ENCODE measurements at places on chromosomes 2 and 18.

- peak; percentile 7 for DNase-seq
These were observed 861 bp downstream of the LTBP1 start for GRCh38 chr2:32947484-32948143.

DNA sequence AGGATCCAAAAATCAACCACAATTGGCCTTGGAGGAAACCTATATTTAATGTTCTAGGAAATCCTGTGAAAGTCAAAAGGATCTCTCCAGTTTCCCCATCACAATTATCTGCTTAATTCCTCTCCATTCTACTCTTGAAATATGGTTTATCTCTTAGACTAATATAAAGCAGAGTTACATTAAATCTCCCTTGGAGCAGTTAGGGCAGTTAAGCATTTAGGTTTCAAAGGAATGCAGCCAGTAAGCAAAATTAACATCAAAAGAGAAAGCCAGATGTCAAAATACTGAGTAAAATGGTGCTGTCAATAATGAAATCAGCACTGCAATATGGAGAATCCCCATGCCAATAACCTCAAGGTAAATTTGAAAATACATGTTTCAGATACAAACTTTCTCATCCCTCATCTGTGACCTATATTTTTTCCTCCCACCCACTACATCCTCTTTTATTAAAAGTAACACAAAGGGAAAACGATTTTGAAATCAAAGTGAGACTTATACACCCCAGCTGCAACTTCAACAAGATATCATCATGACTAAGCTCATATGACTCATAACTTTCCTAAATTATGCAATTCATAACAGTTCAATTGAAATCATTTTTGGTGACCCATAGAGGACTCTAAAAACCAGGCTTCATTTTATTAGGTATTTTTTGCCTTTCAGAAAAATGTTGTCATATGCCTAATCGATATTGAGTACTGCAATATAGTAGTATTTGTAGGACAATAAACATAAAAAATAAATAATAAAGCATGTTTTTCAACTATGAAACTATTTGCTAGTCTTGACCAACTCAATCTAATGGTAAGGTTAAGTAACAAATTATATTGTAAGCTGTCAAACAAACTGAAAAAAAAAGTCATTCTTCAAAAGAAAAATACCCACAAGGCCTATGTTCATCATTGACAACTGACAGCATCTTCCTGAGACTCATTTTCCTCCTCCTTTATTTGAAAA is 3.1 kb downstream of the ADAM17 start:
- peak; percentile 78 for DNase-seq

DNA sequence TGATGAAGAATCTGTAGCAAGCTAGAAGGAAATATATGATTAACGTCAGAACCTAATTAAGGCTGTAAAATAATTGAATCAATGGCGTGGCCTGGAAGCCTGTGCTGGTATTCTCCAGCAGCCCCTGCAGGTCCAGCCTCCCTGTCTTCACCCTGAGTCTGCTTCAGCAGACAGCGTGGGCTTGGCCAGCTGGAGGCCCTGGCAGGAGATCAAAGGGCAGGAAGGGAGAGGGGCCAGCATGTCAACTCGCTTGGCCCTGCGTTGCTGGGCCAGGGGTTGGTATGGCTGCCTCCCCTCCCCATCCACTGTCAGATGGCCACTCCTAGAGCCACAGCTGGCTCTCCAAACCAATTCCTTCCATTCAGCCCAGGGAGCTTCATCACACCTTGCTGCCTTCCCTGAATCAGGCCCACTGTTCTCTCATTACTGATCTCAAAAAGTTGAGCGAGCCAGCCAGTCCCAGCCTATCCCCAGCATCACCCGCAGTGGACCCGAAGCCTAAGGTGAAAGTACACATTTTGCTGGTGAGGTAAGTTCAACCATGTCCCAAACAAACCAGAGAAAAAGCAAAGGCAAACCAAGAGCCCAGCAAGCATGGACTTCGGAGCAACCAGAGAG is 228.4 kb upstream of the AGAP1 start:
- no peak for DNase-seq

DNA sequence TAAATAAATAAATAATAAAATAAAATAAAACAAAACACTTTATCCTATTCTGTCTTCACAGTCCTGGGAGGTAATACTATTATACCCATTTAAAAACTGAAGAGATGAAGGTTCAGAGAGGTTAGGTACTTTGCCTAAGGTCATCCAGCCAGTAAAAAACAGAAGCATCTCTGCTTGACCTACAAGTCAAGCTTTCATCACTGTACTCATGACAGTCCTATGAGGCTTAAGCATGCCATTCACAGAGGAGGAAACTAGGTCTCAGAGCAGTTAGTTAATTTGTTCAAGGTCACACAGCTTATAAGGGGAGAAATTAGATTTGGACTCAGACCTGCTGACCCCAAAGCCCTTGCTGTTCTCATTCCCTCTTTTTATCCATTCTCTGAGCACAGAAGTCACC is 77.5 kb downstream of the MARCO start:
- no peak for DNase-seq

GRCh38 chr2:67213270-67213670 is 183.9 kb upstream of the ETAA1 start:
- no peak for DNase-seq

GRCh38 chr2:52724585-52724984 is 1043.0 kb upstream of the CHAC2 start:
- DNase-seq = no peak
